ENCODE measurements at places on chromosomes 5 and 9.

DNA sequence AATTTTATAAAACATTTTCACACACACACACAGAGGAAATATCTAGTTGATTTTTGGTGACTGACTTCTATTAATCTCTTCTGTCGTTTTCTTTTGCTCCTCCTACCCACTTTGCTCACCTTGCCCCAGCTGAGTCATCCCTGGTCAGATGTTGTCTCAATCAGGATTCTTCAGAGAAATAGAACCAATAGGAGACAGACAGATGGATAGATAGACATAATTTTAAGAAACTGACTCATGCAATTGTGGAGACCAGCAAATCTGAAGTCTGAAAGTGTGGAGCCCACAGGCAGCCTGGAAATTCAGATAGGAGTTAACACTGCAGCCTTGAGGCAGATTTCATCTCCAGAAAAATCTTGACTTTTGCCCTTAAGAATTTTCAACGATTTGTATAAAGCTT, 37.0 kb upstream of the PIK3R1 start:
- no peak for DNase-seq
- no peak overlapping the region for H3K27ac ChIP-seq
- H3K4me3 ChIP-seq: no peak overlapping the region
- no peaks in the 10 kb centered on the region for H3K36me3 ChIP-seq
- no peaks in the 10 kb centered on the region for H3K4me1 ChIP-seq
- no peaks in the 10 kb centered on the region for H3K27me3 ChIP-seq

GRCh38 chr5:86977190-86977589, 290.5 kb upstream of the RASA1 start:
- no peak for DNase-seq
- no peaks in the 10 kb centered on the region for H3K4me1 ChIP-seq
- H3K27ac ChIP-seq: no peak overlapping the region
- H3K36me3 ChIP-seq: no peaks in the 10 kb centered on the region
- no peak overlapping the region for H3K4me3 ChIP-seq

GRCh38 chr9:70079417-70080037, 35.9 kb downstream of the MAMDC2 start:
- H3K27ac ChIP-seq: no peak overlapping the region
- H3K4me3 ChIP-seq: no peak overlapping the region
- H3K27me3 ChIP-seq: no peaks in the 10 kb centered on the region

DNA sequence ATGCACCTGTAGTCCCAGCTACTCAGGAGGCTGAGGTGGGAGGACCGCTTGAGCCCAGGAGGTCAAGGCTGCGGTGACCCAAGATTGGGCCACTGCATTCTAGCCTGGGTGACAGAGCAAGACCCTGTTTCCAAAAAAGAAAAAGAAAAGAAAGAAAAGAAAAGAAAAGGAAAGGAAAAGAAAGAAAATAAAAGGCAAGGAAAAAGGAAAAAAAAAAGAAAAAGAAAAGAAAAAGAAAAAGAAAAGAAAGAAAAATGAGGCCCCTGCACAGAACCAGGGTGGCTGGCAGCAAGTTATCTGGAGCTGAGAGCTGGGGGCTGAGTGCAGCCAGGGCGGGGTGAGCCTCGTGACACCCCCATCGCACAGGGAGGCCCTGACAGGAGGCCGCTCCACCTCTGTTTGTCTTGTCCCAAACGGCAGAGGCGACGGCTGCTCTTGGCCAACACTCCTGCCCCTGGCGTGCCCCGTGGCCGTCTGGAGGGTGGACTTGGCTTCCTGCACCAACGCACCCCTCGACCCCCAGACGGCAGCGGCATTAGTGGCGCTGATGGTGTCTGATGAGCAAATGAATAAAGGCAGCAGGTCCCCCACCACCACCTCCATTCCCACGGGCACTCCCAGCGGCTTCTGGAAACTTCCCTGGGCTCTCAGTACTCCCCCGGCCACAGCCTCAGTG, 16.7 kb downstream of the EXD3 start:
- no peaks in the 10 kb centered on the region for H3K27me3 ChIP-seq
- H3K4me3 ChIP-seq: no peak overlapping the region
- H3K27ac ChIP-seq: no peak overlapping the region
- no peak for DNase-seq

DNA sequence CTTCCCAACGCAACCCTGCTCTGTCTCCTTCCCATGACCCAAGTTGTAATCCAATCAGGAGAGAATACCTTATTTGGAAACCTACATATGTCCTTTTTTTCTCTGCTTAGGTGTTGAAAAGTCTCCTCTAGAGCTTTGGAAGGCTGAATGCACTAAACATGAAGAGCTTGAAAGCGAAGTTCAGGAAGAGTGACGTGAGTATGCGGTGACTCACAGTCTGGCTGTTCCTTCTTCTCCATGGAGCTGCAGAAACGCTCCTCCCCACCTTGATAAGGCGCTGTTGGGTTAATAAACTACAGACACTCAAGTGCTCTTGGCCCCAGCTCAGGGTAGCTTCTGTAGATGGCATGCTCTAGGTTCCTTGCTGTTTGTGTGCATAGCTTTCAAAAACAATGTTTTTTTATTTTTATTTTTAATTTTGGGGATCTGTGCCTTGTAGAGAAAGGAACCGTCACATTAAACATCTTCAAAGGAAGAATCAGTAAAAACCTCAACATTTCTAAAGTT, 30.7 kb downstream of the RAI14 start:
- no peak for DNase-seq
- peaks cover 5% of the 10 kb centered on the region for H3K4me1 ChIP-seq
- H3K27me3 ChIP-seq: no peaks in the 10 kb centered on the region
- no peaks in the 10 kb centered on the region for H3K36me3 ChIP-seq
- H3K4me3 ChIP-seq: no peak overlapping the region
- no peak overlapping the region for H3K27ac ChIP-seq

GRCh38 chr5:31887556-31887955, 248.6 kb downstream of the PDZD2 start:
- DNase-seq: no peak
- H3K4me1 ChIP-seq: peaks cover 2% of the 10 kb centered on the region
- H3K36me3 ChIP-seq: no peaks in the 10 kb centered on the region
- no peaks in the 10 kb centered on the region for H3K27me3 ChIP-seq

GRCh38 chr5:68305223-68305870, 89.8 kb downstream of the PIK3R1 start:
- H3K27me3 ChIP-seq: no peaks in the 10 kb centered on the region
- H3K36me3 ChIP-seq: no peaks in the 10 kb centered on the region
- no peak for DNase-seq
- H3K4me3 ChIP-seq: no peak overlapping the region
- H3K4me1 ChIP-seq: no peaks in the 10 kb centered on the region

GRCh38 chr5:178417391-178417811, 172.8 kb downstream of the COL23A1 start:
- no peak overlapping the region for H3K4me3 ChIP-seq
- no peak overlapping the region for H3K27ac ChIP-seq
- H3K27me3 ChIP-seq: no peaks in the 10 kb centered on the region
- no peaks in the 10 kb centered on the region for H3K36me3 ChIP-seq
- DNase-seq: no peak
- H3K4me1 ChIP-seq: peaks cover 3% of the 10 kb centered on the region
